NCI-H2081 treated with DMSO at 0.1 percent for 48 hours (cell line): ENCODE measurements at places on chromosomes 1 and 21.

- DNase-seq, result no peak
Measured at GRCh38 chr1:150009604-150010392, 728 bp downstream of the OTUD7B start.

- DNase-seq, result no peak
Measured at GRCh38 chr21:26837539-26837938, 7.7 kb downstream of the ADAMTS1 start.

GRCh38 chr1:13699510-13699909 lies 478 bp upstream of the PRDM2 start:
- no peak for DNase-seq

- DNase-seq, result no peak
Measured at GRCh38 chr1:243253926-243254232, 1.2 kb downstream of the CEP170 start.

DNA sequence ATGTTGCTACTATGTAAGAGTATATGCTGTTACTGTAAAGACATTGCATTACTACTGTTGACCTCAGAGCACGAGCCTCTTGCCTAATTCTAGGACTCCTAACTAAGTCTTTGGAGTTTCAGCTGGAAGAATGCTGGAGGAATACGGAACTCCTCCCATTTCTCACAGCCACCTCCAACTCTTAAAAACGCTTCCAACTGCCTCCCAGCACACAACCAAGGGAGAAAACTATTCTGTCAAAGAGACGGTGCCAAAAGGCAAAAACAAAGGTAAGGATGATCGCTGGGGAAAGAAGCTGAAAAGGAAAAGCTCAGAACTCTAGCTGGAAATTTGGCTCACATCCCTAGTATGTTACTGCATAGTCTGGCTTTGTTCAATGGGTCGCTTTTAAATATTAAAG lies at the start of gene FMO2:
Gene FMO2, plus strand, starts transcription at position 210 of the 400 bp plus-strand sequence. CDS start 414 bp downstream, outside the sequence.
- DNase-seq, result no peak

DNA sequence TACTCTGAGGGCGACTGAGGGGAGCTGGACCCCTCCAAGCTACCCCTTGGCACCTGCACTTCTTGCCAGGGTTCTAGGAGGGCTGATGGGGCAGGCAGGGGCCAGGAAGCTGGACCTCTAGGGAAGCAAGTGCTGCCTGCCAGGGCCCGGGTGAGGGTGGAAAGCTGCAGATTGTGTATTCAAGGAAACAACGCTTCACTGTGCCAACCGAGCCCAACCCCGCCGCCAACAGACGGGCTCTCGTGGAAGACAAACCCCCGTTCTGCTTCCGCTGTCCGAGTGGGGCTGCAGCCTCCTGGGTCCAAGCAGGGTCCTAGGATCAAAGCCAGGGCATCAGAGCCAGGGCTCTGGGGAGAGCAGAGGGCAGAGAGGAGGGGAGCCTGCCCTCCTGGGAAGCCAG lies 3.2 kb downstream of the EFHD2 start:
- DNase-seq, result no peak

DNA sequence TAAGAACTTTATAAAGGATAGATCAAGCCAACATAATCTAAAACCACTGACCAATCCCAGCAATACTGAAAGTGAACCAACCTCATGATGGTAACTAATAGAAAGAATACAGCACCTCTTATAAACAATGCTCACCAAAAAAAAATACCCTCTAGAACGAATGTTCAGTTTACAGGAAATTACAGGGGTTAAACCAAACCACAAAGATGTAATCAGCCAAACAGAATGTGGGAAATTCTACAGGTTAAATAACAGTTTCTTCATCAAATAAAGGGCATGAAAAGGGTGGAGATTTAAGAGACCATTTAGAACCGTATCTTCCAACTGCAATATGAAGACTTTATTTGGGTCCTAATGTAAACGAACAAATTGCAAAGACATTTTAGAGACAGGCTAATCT lies 30.4 kb downstream of the ARID4B start:
- no peak for DNase-seq

GRCh38 chr1:32045772-32046171 lies 27.0 kb upstream of the TMEM39B start:
- no peak for DNase-seq

DNA sequence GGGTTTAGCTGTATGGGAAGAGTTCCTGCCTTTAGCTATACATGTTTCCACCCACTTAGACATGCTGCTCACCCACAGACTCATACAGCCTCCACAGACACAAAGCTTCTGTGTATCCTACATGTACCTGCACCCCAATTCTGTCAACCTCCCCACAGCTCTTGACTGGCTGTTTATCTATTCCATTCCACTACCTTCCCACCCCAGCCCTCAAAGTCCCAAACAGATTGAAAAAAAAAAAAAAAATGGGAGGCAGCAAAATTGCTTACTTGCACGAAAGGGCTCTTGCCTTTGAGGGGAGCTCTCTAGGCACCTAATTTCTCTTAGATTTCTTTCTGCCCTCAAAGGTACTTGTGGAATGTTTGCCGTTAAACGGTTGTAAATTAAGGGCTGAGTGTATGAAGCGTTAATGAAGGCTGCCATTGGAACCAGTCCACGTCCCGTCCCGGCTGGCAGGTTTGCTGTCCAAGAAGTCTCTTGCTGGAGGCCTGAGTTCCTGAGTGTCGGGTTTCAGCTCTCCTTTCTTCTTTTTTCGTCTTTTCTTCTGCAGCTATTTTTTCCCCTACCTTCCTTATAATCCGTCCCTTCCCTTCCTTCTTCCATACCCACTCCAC lies 43.6 kb downstream of the PBX1 start:
- no peak for DNase-seq

DNA sequence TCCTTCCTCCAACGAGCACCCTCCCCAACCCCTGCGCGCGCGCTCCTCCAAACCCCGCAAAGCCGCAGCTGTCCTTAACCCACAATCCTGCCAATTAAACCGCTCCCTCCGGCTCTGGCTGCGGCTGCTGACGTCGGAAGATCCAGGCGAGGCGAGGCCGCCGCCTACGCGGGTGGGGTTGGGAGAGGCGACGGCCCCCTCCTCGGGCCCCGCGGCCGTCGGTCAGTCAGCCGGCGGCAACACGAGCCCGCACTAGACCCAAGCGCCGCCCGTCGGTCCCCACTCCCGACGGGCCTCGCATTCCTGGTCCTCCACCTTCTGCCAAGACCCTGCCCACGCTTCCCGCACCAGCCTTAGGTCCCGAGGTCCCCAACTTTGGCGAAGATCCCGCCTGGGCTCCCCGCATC lies 75.4 kb downstream of the VWA5B1 start:
- DNase-seq, result no peak

- DNase-seq, result no peak
Measured at GRCh38 chr1:151157067-151157531, 650 bp downstream of the TNFAIP8L2 start.

GRCh38 chr1:154493276-154493675 lies 8.7 kb upstream of the TDRD10 start:
- no peak for DNase-seq

GRCh38 chr1:33606272-33606671 lies 133.8 kb downstream of the ZSCAN20 start:
- no peak for DNase-seq

DNA sequence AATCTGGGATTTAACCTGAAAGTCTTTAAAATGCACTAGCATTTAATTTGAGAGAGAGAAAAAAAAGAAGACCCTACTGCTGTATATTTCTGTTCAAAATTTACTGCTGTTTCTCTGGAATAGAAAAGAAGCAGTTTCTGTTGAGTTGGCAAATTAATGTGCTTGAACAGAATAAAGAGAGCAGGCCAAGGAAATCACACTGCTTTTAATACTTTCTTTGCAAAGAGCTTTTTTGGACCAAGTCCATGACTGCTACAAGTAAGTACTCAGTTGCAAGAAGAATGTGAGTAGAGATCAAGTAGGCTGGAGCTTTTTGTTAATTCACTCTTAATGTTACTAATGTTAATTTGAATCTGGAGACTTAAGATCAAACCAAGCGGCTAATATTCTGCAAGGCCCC lies 336.2 kb upstream of the SGIP1 start:
- no peak for DNase-seq

- no peak for DNase-seq
Measured at GRCh38 chr21:45887120-45887611, 94.4 kb upstream of the COL6A1 start.

DNA sequence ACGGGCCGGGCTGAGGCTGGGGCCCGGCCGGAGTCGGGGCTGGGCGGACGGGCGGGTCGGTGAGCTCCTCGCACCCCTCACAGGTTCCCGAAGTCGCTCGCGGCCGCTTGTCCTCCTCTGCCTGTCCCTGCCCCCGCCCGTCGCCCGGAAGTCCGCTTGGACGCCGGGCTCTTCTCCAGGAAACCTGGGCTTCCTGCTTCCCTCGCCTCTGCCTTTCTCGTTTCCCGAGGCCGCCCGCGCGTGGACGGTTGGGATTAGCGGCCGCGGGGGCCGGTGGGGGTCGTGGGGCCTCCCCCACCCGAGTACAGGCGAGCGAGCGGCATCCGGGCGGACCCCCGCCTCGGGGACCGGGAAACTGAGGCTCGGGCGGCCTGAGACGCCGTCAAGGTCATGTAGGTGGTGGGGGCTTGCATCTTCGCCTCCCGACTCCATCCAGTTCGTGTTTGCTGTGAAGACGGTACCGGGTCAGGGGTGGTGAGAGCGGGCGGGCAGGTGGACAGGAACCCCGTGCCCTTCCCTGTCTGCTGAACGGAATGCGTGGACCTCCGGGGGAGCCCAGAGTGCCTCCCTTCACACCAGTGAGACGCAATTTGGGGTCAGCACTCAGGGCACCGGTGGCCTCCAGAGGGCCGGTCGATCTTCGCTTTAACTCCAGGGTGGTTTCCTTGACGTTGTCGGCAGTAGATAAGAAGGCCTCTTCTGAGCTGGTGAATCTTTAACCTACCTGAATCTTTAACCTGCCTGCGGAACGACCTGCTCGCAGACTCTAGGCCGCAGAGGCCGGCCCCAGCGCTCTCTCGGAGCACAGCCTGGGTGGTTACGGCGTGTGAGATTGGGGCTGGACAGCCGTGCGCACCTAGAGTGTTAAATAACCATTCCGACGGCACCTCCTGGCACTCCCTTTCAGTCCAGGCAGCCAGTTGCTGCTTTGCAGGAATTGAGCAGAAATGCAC lies 686 bp downstream of the ARF1 start:
- DNase-seq, result no peak

GRCh38 chr1:209435654-209436566 lies 147.6 kb upstream of the CAMK1G start:
- DNase-seq, result no peak

GRCh38 chr1:51058858-51059257 lies 43.2 kb upstream of the C1orf185 start:
- DNase-seq, result no peak

DNA sequence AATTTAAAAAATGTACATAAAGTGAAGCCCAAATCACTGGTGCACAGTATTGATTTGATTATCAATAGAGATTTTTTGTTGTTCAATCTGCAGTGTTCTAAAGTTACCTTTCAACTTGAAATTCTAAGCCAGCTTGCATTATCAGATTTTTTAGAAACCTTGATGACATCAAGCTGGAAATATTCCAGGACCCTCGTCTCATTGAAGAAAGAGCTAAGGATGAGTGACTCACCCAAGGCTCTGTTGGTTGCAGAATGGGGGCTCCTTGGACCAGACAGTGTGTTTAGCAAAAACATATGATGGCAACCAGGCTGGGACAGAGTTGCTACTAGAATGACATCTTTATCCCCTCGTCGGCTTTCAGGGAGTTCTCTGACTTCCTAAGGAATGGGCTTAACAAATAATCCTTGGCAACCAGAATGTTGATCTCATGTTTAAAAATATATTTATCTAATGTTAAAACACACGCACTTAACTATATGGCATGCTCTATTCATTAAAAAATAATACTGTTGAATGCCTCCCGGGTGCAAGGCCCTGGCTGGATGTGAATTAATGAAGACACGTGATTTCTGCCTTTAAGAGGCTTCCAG lies 79.7 kb downstream of the RUNX3 start:
- DNase-seq, result no peak

- no peak for DNase-seq
Measured at GRCh38 chr1:19325368-19325957, 13.3 kb downstream of the SLC66A1 start.

DNA sequence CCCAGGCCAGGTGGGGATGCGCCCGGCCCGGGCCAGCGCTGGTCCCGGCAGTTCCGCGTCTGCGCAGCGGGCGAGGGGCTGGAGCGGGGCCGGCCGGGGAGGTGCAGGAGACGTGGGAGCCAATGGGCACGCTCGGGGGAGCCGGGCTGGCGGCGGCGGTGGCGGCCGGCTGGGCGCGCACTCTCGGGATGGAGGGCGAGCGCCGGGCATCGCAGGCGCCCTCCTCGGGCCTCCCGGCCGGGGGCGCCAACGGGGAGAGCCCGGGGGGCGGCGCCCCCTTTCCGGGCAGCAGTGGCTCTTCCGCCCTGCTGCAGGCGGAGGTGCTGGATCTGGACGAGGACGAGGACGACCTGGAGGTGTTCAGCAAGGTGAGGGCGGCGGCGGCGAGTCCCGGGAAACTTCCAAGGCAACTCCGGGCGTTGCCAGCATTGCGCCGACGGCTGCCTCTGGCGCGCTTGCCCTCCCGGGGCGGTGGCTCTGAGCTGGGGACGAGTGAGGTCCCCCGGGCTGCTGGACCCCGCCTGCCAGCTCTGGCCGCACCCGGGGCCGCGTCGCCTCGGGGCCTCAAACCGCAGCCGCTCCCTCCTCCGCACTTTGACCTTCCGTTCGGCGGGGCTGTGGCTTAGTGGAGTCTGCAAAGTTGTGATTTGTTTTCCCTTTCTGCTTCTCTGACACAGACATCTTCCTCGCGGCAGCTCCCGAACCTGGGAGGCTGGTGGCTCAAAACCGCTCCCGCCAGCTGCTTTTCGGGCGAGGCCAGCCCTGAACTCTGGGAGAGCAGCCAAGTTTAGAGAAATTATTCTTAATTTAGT lies at the start of gene SNX7:
Gene SNX7, plus strand, starts transcription at position 178 of the 812 bp plus-strand sequence. Its CDS starts 11 bp downstream, at position 189.
- DNase-seq, result no peak

GRCh38 chr1:156582388-156583017 lies 3.0 kb downstream of the TTC24 start:
- DNase-seq, result no peak

GRCh38 chr1:186438567-186438966 lies 22.3 kb downstream of the PDC start:
- no peak for DNase-seq

DNA sequence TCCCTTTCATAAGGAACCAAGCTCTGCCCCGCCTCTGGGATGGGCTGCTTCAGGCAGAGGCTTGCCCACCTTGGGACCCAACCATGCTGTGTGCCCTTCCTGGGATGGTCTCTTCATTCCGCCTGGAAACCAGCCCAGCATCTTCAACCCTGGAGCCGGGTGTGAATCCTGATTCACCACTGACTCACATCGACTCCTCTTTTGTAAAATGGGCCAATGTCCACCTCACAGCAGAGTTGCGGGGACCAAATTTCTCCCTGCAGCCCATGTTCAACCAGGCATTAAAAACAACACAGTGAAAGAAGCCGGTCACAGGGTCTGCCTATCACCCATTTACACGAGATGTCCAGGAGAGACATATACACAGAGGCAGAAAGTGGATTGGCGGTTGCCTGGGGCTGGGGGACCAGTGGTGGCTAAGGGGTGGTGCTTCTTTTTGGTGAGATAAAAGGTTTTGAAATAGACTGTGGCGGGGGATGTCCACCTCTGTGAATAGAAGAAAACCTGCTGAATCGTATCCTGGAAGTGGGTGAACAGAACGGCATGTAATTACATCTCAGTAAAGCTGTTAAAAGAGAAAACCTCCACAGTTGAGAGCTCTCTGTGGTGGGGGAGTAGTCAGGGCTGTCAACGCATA lies 6.9 kb upstream of the GPR153 start:
- no peak for DNase-seq
